COR-L47 (cell line): ENCODE measurements at places on chromosomes 1 and 21.

- DNase-seq = no peak
These were observed 7.9 kb downstream of the RNU5D-1 start for GRCh38 chr1:44723064-44723463.

DNA sequence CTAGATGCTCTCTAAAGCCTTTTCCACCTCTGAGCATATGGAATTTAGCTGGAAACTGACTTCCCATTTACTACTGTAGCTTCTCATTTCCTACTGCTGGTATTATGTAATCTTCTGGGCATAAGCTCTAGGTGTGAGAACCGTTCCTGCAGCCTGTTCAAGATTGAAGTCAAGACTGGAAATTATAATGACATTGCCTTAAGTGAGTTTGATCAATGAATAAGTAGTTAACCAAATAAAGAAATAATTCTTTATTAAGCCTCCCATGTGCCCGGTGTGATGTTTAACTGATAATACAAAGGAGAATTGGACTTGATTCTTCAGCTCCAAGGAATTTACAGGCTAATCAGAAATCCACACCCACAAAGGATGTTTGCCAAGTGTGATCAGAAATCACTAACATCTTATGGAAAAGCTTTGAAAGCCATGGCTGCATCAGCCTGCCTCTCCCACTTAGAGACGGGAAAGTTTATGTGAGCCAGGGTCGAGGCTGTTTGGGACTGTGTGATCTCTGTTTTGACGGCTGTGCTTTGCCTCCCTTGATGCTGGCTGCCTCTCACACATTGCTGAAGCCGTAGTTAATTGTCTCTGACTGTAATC, 36.4 kb upstream of the PRELP start:
- no peak for DNase-seq

GRCh38 chr21:33418691-33419090, 15.5 kb downstream of the IFNGR2 start:
- no peak for DNase-seq

GRCh38 chr1:58768971-58769808, 14.7 kb downstream of the JUN start:
- DNase-seq = peak; percentile 60

DNA sequence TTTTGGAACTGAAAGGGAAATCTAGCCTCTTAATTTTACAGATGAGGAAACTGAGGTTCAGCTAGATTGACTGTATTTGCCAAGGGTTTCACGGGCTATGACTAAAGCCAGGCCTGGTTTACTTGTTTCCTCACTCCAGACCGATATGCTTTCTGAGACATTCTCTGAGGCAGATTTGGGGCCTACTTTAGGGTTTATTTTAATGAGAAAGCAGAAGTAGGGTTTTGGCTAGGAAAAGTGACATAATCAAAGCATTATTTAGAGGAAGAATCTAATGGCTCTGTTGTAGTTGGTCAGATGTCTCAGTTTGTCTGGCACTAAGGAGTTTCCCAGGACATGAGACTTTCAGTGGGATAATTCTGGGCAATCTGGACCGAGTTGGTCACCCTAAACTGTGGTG, 1.5 kb upstream of the RPTN start:
- no peak for DNase-seq
